Activated T-helper 9 cell treated with anti-CD3 and anti-CD28 coated beads, Interleukin-2, amount 50 U/mL, for 16 hours (primary cell): ENCODE measurements at places on chromosomes 7 and 10.

DNA sequence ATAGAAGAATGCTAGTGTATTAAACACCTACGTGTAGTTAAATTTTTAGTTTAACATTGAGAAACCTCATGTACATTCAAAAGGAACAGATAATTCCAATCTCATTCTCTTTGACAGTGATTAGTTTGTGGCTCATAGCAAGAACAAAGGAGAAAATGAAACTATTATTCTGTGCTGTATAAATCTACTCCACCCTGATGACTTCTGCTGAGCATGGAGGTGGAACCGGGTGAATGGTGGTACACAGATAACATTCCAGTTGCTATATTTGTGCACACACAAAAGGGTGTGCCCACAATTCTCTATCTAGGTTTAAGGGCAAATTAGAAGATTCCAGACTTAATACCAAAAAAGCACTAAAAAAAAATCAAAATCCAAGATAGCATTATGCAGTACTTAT lies 17.0 kb upstream of the RALA start:
- no peak for DNase-seq

DNA sequence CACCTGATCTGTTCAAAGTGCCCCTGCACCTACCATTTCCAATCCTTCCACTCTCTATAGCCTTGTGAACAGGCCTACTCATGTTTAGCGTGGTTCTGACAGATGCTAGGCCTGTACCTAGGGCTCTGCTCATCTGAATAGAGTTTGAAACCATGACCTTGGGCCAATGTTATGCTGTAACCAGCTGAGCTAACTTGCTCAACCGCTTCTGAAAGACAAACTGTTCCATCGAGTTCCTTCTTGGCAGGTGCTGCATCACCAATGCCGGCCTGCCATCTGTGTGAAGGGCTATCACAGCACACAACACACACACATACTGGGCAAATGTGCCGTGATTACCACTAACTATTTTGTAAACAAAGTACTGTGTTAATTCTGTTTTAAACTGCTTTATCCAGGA lies 419.0 kb upstream of the GALNT17 start:
- no peak for DNase-seq

DNA sequence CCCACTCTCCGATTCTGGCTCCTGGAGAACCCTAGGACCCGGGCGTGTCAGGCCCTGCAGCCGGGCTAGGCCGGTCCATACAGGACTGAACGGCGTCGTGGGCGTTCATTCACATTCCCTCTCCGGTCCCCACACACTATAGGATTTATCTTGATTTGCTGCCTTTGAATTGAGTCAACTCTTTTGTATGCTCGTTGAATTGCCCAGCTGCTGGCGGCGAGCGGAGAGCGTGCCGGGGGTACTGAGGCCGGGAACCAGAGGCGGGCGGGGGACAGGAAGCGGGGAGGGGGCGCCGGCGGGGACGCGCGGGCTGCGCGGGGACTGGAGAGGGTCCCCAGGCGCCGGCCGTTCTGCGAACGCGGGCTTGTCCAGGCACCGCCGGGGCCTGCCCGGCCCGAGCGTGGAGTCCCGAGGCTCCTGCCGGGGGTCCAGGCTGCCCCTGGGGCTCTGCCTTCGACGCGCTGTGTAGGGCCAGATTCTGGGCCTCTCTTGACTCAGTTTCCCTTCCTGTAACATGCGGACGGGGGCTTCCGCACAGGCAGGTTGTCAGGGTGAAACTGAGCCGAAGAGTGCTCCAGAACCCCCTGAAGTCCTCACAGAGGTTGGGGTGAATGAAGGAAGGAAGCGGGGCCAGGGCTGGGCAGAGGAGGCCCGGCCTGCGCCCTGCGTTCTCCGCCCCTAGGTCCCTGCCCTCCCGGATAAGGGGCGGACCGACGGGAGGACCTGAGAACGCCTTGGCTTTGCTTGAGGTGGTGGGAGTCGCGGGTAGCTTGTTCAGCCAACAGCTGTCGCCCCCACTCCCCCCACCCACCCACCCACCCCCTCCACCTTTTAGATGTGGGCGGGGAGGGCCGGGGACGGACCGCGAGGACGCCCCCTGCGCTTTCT lies 769 bp upstream of the ELFN1 start:
- DNase-seq, result no peak

DNA sequence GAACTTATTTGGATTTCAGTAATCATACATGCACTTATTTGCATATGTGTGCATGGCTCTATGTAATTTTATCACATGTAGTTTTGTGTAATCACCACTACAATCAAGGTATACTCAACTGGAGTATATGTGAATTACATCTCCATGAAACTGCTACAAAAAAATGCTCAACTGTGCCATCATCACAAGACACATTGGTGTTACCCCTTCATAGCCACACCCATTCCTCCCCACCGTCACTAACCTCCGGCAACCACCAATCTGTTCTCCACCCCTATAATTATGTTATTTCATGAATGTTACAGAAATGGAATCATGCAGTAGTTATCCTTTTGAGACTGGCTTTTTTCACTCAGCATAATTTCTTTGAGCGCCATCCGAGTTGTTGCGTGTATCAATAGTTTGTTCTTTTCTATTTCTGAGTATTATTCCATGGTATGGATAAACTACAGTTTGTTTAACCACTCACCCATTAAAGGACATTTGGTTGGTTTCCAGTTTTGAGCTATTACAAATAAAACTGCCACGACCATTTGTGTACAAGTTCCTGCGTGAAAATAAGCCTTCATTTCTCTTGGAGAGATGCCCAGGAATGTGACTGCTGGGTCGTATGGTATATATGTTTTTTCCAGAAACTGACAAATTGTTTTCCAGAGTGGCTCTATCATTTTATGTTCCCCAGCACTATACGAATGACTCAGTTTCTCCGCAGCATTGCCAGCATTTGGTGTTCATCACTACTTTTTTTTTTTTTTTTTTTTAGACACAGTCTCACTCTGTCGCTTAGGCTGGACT lies 11.3 kb upstream of the SMO start:
- DNase-seq, result no peak

GRCh38 chr7:6443372-6443941 lies 4.3 kb downstream of the DAGLB start:
- DNase-seq, result no peak

- no peak for DNase-seq
Measured at GRCh38 chr10:48322017-48322416, 15.5 kb downstream of the MAPK8 start.

- no peak for DNase-seq
Measured at GRCh38 chr7:92634924-92635519, 44.8 kb upstream of the FAM133B start.

- DNase-seq, result no peak
Measured at GRCh38 chr7:30799206-30799975, 28.2 kb downstream of the MINDY4 start.

DNA sequence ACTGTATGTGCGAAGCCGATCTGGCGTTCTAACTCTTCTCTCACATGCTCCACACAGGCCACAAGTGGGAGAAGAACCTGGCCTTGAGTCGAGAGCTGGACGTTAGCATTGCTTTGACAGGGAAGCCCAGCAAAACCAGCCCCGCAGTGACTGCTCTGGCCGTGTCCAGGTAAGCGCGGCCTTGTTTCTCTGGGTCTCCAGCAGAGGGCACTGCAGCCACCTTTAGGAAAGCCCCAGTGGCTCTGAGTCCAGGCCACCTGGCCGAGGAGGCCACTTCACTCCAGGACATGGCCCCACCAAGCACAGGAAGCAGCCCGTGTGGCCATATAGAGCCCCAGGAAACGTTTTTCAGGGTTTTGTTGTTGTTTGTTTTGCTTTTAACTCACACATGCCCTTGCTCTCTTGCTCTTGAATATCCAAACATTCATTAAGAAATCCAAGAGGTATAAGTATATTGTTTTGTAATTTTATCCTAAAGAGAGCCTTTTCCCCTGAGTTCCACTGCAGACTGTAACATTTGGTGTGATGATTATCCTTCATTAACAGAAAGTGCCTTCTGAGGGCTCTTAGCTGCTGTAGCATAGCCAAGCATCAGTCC lies 41.8 kb upstream of the LRRC18 start:
- peak; percentile 8 for DNase-seq

- DNase-seq, result peak; percentile 2
Measured at GRCh38 chr10:80664071-80664680, 126.5 kb downstream of the SH2D4B start.

DNA sequence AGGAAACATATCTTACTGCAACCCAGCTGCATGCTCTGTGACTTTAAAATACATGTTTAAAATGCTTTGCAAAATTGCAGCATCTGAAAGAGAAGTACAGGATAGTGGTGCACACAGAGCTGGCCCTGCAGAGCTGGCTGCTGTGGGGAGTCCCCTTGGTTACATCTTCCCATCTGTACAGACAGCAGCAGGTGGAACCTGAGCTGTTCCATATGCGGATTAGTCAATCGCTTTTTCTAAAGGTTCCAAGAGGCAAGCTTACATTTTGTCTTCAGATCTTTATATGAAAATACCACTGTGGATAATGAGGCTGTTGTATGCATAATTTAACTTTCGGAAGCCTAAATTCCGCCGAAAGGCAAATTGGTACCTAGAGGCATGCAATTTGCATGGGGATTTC lies 444.1 kb downstream of the NRG3 start:
- DNase-seq, result no peak

GRCh38 chr10:53622201-53622600 lies 849.6 kb upstream of the MBL2 start:
- DNase-seq, result no peak

DNA sequence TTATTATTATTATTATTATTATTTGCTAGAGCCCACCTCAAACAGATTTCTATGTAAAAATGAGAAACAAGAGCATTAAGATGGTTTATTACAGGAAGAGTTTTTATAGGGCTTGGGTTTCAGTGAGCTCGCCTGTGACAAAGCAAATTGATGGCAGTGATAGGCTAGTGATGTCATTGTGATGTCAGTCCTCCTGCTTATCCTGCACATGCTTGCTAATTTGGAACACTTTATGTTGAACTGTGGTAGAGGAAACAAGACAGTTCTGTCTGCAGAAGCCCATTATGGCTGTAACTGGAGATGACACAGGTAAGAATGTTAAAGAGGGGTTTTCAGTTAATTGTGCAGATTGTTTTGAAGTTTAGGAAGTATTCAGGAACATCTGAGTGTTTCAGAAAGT lies 68.3 kb downstream of the CREM start:
- no peak for DNase-seq

DNA sequence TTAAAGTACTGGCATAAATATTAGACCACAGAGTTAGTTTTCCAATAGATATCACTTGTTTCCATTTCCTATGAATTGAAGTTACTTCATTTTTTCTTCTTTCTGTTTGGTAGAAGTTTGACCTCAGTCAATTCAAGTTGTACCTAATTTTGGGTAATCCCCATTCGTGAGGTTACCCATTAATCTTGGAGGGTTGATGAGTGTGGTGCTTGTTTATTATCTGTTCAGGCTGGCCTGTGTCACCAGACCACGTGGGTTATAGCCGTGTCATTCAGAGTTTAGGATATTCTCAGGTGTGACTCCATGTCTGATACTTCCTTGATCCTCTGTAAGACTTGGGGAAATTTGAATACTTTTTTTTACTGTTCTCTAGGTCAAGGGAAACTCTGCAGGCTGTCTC lies 133.9 kb upstream of the TPK1 start:
- DNase-seq, result no peak

GRCh38 chr7:56206420-56206819 lies 90.2 kb upstream of the NUPR2 start:
- DNase-seq, result no peak

DNA sequence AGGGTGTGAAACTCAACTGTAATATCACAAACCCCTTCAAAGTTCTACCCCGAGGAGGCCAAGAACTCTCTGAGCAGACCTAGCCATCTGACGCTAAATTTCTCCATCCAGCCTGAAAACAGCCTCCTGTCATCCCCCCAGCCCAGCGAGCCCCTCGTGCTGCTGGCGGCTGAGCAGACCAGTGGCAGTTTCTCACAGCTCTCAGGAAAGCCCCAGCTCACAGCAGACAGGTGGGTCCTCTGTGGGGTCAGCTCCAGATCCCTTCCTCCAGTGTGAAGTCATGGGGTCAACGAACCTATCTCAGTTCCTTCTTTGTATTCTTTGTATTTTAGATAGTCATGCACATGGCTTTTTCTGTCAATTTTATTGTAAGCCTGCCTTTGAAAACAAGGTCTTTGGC lies 7.8 kb downstream of the GARIN1A start:
- DNase-seq, result no peak

- no peak for DNase-seq
Measured at GRCh38 chr10:96439725-96440124, 74.0 kb downstream of the TLL2 start.

- DNase-seq, result no peak
Measured at GRCh38 chr10:44297963-44298362, 86.9 kb downstream of the CXCL12 start.

- DNase-seq, result no peak
Measured at GRCh38 chr10:44015702-44016500, 367.2 kb upstream of the ZNF32 start.

DNA sequence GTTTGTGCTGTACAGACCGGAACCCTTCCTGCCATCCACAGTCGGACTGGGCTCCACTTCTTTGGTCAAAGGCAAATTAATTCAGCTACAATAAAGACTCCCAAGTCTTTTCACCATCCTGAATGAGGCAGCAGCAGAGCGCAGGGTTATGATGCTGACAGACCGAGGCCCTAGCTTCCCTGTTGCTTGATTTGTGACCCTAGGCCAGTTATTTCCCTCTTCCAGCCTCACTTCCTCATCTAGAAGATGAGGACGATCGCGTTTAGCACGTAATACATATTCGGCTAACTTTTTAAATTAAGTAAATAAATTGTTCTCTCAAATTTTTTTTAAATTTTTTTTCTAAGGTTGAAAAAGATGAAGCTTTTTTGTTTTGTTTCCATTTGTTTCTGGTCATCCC lies 18.1 kb downstream of the ADRB1 start:
- DNase-seq, result no peak

DNA sequence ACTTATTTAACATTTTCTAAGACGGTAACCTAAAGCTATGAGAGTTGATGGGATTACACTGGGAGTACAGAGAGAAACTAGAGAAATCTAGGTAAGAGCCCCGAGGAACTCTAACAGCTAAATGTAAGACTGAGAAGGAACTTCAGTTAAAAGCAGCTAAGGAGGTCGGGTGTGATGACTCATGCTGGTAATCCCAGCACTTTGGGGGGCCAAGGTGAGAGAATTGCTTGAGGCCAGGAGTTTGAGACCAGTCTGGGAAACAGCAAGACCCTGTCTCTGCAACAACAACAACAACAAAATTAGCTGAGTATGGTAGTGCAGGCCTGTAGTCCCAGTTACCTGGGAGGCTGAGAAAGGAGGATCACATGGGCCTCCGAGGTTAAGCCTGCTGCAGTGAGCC lies 24.0 kb downstream of the FRA10AC1 start:
- no peak for DNase-seq

GRCh38 chr7:8435590-8436545 lies 2.5 kb downstream of the NXPH1 start:
- no peak for DNase-seq

- DNase-seq, result no peak
Measured at GRCh38 chr7:151799506-151799905, 77.4 kb downstream of the PRKAG2 start.

- no peak for DNase-seq
Measured at GRCh38 chr7:103134836-103135554, 13.9 kb downstream of the NAPEPLD start.
